ENCODE measurements at places on chromosomes 4 and X. TPM values are rescaled to one million over a fixed set of nuclear protein-coding genes. Genes with fewer than 3 reads are reported as not detected.

Gene MAGEB10
- not detected for total RNA-seq

Gene ARHGAP24
- total RNA-seq, result 8.2 TPM

Gene CT45A3
- total RNA-seq, result not detected

Gene MAGEB5
- total RNA-seq, result not detected

Gene ARR3
- total RNA-seq, result not detected

Gene STK26
- total RNA-seq, result 60.7 TPM
